ENCODE measurements at places on chromosomes 16 and 17.

- DNase-seq: no peak
Measured at GRCh38 chr16:67546091-67546501, 16.2 kb upstream of the CTCF start.

DNA sequence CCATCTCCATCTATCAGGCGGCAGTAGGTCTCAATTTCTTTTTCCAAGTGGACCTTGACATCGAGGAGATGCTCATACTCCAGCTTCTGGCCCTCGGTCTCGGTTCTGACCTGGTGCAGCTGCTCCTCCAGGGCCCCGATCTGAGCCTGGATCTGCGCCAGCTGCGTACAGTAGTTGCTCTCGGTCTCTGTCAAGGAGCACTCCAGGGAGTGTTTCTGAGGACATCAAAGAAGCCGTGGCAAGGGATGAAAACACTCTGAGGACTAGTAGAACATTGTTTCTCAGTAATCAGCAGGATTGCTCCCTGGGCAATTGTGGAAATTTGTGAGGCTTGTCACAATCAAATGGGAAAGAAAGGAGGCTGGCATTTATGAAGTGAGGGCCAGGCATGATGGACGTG, 5.9 kb downstream of the KRT28 start:
- no peak for DNase-seq

- no peak for DNase-seq
Measured at GRCh38 chr16:4309102-4309832, 6.6 kb upstream of the GLIS2 start.

GRCh38 chr16:46650254-46650623, 29.1 kb upstream of the SHCBP1 start:
- no peak for DNase-seq

GRCh38 chr17:35373984-35374765, 754 bp upstream of the SLFN11 start:
- peak; percentile 57 for DNase-seq

DNA sequence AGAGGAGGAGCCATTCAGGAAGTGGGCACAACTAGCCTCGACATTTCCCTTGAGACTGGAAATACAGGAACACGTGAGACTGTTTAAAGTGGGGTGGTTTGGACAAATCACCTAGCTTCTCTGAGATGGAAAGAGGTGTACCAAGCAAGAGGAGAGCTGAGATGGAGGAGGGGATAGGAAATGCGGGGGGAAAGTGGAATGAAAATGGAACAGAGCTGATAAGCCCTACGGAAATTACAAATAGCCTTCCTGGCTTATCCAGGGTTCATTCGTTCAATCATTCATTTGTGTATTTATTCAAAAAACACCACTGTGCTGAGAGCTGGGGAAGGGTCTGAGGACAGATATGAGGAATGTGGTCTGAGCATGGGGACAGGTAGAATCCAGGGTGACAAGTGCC, 64.1 kb downstream of the ASIC2 start:
- DNase-seq: no peak

- no peak for DNase-seq
Measured at GRCh38 chr17:79623786-79624717, 13.2 kb upstream of the RBFOX3 start.

DNA sequence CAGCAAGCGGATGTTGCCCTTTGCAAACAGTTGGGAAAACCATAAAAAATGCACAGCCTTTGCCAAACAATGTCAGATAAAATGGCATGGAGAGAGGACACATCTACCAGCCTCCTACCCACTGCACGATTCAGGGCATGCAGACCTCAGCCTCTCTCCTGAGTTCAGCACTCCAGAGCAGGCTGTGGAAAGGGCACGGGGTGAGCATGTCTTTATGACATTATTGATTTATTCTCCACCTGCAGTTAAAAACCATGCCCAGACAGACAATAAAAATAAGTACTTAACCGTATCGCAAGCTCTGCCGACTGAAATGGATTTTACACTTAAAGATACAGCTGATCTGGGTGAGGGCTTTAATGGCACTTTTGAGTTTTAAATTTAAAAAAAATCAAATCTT, 127.1 kb downstream of the MAF start:
- DNase-seq: no peak

- DNase-seq: no peak
Measured at GRCh38 chr17:47180337-47180736, 8.8 kb downstream of the CDC27 start.

DNA sequence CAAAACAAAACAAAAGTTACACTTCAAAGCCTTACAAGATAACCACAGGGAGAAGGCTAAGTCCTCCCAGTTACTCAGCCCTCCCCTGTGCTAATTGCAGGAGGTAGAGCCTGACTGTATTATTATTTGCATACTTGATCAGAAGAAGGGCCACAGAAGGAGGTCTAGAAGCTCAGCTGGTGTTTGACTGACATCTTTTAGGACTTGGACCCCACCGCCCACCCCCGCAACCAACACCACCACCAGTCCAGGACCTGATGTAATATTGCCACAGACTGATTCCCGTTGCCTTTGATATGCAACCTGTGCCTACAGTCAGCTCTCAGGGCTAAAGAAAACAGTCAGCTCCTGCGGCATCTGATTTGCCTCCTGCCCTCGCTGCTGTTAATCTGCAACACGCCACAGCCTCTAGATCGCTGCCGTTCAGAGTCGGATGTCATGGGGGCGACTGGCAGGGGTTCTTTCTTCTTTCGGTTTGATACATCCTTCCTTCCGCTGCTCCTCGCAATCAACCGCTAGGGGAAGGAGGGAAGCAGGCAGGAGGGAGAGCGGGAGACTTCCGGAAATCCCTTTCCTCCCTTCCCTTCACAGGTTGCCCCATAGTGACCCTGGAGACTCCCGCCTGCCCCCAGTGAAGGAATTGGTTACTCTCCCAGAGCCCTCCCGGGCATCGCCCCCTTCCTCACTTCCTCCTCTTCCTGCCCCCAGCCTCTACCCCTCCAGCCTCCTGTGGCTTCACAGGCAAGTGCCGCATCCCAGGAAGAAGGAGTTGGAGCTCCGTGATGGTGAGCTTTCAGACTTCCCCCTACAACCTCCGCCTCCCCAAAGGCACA, 90.5 kb upstream of the SOX9 start:
- peak; percentile 8 for DNase-seq

GRCh38 chr16:74991268-74991592, 6.3 kb upstream of the WDR59 start:
- DNase-seq: no peak

GRCh38 chr17:3959295-3959899, 4.8 kb downstream of the ATP2A3 start:
- DNase-seq: no peak

- no peak for DNase-seq
Measured at GRCh38 chr16:5605404-5605803, 507.8 kb upstream of the EEF2KMT start.

GRCh38 chr16:12515746-12516145, 287.9 kb downstream of the CPPED1 start:
- DNase-seq: no peak

GRCh38 chr16:3641801-3642396, 12.6 kb upstream of the DNASE1 start:
- DNase-seq: no peak

GRCh38 chr17:61410141-61411010, 10.7 kb downstream of the TBX2 start:
- peak; percentile 70 for DNase-seq

DNA sequence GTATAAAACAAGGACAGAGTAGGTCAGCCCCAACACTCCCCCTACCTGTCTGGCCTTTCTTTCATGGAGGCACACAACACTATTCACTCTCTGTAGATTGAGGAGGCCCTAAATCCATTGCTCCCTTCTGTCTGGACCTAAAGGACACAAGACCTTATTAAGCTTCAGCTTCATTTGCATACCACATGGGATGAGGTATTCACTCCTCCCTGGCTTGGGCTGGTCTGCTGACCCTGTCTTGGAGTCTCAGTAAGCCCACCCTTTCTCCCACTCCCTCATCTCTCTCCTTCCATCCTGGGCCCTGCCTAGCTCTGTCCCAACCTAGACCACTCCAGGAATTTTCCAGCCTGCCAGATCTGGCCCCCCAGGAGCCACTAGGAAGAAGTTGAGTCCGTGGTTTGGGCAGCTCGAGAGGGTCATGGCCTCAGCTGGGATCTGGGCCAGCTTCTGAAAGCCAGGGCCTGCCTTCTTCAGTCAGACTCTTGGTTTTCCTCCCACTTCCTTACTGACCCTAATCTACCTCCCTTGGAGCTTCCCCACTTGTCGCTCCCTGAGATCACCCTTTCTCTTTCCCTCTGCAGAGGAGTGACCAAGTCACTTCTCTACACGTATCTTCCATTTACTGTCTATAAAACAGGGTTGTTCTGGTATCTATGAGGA, 6.5 kb upstream of the LLGL1 start:
- DNase-seq: no peak

GRCh38 chr17:75926456-75926855, 14.4 kb downstream of the FBF1 start:
- DNase-seq: no peak

DNA sequence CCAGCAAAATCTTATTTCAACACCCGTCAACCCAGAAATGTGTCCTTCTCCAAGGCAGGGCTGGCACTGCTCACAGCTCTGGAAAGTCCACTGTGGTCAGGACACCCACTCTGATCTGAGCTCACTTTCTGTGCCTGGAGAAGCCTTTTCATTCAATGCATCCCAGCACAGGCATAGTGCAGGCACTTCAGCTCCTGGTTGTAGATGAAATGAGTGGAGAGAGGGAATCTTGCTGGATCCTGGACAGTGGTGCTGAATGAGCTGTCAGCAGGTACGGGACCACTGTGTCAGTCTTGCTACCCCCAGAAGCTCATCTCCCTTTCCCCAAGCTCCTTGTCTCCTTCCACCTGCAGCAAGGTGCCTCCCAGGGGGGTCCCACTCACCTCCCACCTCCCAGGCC, 86.1 kb upstream of the SALL1 start:
- DNase-seq: no peak

- DNase-seq: no peak
Measured at GRCh38 chr16:56728027-56728426, 1.9 kb upstream of the NUP93 start.

- DNase-seq: no peak
Measured at GRCh38 chr17:9941305-9941704, 36.2 kb upstream of the RCVRN start.

GRCh38 chr16:1990351-1991134, 773 bp downstream of the SYNGR3 start:
- DNase-seq: no peak

- DNase-seq: no peak
Measured at GRCh38 chr16:58225965-58226602, 28.2 kb upstream of the CSNK2A2 start.

GRCh38 chr16:2713985-2714774, 5.8 kb downstream of the PRSS27 start:
- no peak for DNase-seq

DNA sequence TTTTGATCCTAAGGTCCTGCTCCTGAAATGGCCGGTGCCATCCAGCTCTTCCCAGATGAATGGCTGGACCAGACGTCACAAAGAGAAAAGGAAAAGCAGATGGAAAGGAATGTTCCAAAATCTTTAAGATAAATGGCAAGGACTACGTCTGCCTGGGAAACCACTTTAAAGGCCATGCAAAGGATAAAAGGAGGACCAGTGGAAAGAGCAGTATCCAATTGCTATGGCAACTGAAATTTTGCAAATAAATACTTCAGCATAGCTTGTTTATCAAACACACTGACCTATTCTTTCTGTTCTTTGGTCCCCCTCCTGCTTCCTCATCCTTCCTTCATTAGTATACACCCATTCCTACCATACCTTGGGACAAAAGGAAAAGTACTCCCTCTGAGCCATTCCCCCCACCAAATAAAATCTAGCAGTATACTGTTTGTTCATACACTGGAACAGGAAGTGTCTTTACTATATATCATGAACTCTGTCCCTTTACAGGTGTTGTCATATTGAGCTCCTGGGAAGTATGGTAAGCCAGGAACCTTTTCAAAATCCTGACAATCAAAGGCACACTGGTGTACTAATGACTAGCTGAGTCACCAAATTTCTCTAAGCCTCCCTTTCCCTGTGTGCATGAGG, 37.2 kb upstream of the NUFIP2 start:
- DNase-seq: no peak

DNA sequence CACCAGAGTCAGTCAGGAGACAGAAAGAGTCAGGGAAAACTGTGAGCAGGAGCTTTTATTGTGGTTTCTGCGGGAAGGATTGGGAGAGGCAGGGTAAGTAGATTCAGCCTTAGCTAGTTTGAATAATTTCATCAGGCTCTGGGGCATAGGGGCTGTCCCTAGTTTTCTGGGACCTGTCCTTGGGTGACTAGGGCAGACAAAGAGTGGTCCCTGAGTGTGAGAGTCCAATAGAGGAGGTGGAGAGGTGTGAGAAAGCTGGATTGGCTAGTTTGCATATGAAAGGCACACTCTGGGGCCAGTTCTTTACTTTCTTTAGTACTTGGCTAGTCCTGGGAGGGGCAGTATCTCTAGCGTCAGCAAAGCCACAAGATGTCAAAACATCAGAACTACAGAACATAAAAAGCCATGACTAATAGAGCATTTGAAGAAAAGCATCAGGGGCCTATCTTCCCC, 255.6 kb downstream of the HS3ST3A1 start:
- DNase-seq: no peak

DNA sequence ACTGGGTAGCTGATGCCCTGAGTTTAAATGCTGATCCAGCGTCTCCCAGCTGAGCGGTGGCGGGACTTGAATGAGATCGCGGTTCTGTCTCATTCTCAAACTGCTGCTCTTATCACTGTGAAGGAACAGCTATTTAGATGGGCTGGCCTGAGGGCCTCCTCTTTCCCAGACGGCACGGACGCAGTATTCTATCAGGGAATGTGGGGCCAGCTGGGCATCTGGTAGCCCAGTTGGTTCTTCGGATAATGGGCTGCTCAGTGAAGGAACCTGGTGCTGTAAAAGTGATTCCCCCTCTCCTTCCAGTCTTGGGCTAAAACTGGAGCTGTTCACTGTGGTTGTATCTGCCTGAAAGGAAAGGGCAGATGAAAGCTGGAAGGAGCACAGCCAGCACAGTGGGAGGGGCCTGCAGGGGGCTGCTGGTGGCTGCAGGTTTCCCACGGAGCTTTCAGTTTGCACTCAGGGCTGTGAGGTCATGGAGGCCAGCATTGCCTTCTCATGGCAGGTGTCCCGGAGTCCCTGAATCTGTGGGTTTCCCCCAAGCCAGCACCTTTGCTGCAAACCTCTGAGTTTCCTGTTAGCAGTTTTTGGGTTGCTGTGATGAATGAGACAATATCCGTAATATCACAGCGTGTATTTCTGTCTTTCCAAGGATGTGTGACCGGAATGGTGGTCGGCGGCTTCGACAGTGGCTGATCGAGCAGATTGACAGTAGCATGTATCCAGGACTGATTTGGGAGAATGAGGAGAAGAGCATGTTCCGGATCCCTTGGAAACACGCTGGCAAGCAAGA, 3.6 kb downstream of the IRF8 start:
- no peak for DNase-seq

DNA sequence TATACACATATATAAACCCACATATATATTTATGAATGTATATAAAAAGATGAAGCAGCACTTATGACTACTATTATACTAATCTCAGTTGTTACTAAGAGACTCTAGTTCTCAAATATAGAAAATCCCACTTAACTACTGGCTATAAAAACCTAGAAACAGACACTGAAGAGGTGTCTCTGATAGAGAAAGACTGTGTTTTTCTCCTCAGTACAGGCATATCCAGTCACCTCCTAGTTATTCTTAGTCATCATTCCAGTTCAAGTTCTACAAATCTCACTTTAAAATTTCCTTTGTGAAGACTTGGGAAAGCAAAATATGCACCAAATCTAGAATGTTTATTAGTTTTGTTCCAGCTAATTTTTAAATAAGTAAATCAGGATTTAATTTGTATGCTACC, 93.9 kb downstream of the STH start:
- no peak for DNase-seq
